HTR-8/SVneo (cell line): ENCODE measurements at places on chromosomes 16 and 17.
A peak's percentile ranks its signal among the peaks of the same experiment; 100 is the strongest.

GRCh38 chr17:80452173-80452915, 24.1 kb downstream of the NPTX1 start:
- DNase-seq: no peak

DNA sequence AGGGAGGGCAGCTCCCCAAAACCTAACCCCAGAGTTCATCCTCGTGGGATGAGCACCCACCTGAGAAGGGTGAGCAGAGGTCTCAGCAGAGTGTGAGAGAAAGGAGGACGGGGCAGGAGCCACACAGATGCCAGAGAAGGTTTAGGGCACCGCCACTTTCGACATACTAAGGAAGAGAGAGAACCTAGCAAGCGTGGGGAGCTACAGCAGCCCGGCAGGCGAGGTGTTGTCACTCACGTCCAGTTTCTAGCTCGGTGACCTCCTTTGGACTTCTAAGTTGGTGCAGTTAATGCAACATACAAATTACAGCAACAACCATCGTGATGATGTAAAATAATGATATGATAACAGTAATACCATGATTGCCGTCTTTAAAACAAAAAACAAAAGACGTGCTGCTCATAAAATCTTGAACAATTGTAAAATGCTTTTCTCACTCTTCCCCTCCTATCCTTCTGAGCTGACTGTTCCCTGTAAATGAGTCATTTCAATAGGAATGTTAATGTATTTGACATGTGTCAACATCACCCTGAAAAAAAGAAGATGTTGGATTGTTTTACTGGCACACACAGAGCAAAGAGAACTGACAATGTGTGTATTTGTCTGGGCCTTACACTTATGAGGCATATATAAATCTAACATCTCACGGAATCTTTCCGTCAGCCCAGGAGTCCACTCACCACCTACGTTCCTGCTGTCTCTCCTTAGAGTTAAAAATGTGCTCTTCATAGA, 158.2 kb upstream of the MAF start:
- DNase-seq: no peak

GRCh38 chr16:87434146-87434667, 42.1 kb downstream of the MAP1LC3B start:
- no peak for DNase-seq

DNA sequence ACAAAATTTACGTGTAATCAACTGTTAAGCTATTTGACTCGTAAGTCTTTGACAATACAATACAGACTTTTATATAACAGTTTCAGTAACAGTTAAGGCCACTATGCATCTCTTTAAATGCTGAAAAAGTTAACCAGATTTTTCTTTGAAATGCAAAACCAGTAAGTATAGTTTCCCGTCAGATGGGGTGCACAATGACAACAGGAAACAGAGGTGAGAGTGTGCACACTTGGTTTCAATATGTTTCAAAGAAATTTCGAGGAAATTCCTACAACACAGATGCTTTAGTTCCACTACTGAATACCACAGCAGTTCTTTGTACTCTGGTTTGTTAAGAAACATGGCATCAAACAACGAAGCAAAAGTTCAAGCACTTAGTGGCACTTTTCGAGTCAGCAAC, 48.4 kb downstream of the RNF157 start:
- no peak for DNase-seq

DNA sequence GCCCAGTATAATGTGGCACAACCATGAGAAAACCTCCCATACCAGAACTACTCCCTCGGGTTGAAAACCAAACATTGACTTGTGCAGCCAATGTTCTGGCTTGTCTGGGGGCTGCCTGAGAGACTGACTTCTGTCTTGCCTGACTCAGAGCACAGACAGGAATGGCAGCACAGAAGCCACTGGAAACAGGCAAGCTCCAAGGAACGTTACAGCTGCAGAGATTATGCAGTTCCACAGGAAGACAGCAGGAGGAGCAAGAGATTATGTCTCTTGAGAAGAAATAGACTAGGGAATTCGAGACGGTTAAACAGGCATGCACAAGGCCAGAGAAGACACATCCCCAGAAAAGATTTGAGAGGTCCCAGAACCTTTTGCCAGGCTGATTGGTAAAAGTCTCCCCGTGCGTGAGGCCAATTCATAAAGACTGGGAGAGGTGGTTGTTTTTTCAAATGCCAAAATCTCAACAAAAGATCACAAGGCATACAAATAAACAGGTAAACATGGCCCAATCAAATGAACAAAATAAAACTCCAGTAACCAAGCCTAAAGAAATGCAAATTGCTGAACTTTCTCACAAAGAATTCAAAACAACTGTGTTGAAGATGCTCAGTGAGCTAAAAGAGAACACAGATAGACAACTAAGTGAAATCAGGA, 90.6 kb upstream of the CDH5 start:
- peak; percentile 48 for DNase-seq

DNA sequence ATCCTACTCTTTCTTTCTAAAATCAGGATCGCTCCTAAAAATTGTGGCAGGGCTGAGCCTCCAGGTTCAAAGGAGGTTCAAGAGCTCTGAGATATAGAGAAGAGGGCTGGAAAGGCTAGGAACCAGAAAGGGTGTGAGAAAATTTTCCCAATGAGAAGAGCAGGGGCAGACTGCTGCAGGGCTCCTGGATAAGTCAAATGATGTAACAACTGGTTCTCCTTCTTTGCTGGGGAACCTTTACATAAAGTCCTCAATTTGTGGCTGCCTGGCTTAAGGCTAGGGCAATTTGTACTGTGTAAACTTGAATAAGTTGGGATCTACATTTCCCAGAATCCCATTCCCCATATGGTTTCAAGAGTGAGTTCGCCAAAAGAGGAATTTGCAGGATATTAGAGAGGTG, 16.3 kb upstream of the AKAP1 start:
- no peak for DNase-seq

- no peak for DNase-seq
These were observed 77.1 kb upstream of the HS3ST3A1 start for GRCh38 chr17:13678841-13679240.

- DNase-seq: no peak
These were observed 7.2 kb upstream of the COL1A1 start for GRCh38 chr17:50208611-50209061.

- no peak for DNase-seq
These were observed 53.0 kb downstream of the WNT3 start for GRCh38 chr17:46765453-46765852.

GRCh38 chr16:22353191-22353919, 21.1 kb downstream of the CDR2 start:
- DNase-seq: peak; percentile 30

DNA sequence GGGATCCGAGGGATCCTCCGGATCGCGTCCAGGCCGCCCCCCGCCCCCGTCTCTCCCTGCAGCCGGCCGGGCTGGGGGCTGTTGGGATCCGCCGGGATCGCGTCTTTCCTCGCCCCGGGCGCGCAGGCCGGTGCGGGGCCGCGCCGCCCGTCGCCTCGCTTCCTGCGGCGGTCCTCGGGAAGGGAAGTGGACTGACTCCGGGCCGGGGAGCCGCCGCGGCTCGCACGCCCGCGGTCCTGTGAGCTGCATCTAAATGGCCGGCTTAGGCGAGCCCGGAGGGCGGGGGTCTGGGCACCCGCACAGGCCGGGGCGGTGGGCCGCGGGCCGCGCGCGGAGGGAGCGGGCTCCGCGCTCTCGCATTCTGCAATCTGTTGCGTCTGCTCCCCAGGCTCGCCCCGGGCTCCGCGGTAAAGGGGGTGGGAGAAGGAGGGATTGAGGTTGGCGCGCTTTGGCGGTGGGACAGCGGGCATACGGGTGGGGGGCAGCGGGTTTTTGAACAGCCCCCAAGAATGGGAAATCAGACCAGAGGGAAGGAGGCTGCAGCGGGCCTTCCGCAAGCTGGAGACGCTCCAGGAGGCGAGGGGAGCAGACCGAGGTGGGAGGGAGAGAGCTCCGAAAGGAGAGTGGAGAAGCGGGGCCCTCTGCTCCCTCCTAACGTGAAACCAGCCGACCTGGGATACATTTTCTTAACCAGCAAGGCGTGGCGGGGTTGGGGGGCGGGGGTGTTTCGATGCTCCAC, 2.2 kb downstream of the TMEM132E start:
- DNase-seq: no peak

- no peak for DNase-seq
These were observed 44.0 kb downstream of the SREBF1 start for GRCh38 chr17:17792551-17793377.

- DNase-seq: no peak
These were observed 53.4 kb downstream of the EMP2 start for GRCh38 chr16:10526962-10527361.

DNA sequence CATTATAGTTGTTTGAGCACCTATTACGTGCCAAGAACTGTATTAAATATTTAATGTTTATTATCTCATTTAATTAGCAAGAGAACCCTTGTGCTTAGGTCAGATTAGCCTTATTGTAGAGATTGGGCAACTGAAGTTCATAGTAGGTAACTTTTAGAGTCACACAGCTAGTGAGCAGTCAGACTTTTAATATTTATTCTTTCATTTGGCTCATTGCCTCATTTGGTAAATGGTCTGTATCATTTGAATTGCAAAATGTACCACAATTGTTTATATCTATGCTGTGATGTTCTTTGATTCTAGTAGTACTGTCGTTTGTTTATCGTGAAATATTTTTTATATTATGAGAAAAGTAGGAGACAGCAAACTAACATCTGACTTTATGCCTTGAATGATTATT, 7.6 kb downstream of the CLTC start:
- DNase-seq: no peak

DNA sequence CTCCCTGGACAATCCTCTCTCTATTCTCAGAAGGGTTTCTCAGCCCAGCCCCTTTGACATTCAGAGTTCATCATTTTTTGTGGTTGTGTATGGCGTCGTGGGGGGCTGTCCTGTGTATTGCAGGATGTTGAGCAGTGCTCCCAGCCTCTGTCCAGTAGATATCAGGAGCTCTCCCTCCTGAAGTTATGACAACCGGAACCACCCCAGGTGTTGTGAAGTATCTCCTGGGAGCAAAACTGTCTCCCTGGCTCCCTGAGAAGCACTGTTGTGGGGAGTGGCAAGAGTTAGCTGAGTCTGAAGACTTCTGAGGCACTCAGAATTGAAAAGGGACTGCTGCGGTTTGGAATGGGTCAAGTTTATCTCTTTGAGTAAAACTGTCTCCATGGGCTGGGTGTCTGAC, 55.9 kb upstream of the MGAT5B start:
- no peak for DNase-seq

GRCh38 chr17:52536489-52536888, 378.0 kb upstream of the CA10 start:
- no peak for DNase-seq

DNA sequence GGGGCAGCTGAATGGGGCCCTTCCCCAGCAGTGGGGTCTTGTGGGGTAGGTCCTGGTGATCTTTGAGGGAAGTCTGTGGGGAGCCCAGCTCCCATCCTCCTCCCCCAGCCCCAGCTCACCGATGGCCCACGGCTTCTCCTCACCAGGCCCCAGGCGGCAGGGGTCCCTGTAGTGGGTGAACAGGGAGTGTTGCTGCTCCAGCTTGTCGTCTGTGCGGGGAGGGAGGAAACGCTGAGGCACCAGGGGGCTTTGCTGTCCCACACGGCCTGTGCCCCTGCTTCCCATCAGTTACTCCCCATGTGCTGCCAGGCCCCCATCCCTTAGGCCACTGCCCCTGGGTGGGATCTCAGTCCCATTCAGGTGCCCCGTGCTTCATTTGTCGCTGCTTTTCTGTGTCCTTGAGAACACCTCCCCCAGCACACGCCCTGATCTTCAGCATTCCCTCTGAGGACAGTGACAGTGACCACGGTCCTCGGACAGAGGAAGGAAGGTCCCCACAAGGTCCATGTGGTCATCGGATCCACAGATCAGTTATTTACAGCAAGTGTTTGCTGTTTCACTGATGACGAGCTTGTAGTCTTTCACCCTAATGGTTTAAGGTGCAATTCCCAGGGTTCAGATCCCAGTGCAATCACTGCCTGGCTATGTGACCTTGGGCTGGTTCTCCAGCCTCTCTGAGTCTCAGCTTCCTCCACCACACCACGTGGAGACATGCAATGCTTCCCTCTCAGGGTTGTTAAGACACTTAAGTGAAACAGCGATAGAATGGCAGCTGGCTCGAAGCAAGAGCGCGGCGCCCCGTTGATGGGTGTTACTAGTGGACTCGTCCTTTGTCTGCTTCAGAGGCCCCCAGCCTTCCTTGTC, 53.1 kb downstream of the PRMT7 start:
- no peak for DNase-seq

GRCh38 chr16:1282324-1282973, 26.6 kb downstream of the TPSD1 start:
- no peak for DNase-seq

DNA sequence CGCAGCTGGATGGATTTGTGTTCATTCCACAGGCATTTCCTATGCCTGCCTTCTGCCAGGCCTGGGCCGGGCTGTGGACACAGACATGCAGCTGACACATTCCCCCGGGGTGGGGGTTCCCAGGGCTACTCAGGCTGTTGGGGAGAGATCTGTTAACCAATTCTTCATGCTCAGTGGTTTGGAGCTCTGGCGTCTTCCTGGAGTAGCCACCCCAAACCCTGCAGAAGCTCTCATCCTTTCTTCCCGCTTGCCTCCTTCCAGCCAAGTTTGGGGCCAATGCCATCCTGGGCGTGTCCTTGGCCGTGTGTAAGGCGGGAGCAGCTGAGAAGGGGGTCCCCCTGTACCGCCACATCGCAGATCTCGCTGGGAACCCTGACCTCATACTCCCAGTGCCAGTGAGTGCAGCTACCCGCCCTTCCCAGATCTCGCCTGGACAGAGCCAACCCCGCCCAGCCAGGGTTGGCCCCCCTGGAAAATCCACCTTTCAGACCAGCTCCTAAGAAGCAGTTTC, 2.6 kb downstream of the ENO3 start:
- no peak for DNase-seq

GRCh38 chr16:50285406-50286003, 19.2 kb downstream of the ADCY7 start:
- DNase-seq: no peak
